ENCODE measurements at places on chromosomes 12 and 14.

DNA sequence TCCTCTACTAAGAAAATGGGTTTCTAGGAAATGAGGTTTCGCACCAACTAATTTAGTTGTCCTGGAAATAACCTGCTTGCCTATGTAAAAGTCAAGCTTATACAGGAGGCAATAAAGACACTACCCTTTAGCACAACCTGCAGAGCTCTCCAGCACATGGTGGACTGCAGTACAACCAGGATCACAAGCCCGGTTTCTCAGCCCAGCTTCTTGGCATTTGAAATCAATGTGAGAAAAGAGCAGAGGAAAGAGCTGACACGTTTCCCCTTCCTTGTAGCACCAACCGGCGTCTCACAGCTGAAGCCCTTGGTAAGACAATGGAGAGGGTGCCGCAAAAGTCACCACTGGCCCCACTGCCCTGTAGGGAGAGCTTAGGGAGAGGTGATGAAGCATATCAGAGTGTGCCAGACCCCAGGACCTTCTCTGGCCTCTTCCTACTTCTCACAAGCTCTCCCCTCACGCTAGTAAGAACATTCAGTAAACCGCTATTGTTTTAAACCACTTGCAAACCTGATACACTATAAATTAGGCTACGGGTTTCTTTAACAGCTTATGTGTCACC is 8.6 kb downstream of the SPTLC2 start:
- no peak for DNase-seq

GRCh38 chr14:77580964-77581505 is 35.4 kb downstream of the SPTLC2 start:
- no peak for DNase-seq

DNA sequence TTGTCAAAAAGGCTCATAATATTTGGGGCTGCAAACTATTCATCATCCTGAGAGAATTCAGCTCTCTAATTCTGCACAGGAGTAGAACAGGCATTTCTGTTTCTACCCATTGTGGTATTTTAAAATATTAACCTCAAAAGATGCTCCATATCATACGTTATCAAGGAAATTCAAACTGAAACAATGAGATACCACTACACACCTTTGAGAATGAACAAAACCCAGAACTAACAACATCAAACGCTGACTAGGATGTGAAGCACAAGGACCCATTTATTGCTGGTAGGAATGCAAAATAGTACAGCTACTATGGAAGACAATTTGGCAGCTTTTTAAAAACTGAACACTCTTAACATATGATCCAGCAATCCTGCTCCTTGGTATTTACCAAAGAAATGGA is 171.8 kb downstream of the DUSP6 start:
- no peak for DNase-seq

- no peak for DNase-seq
Observed at GRCh38 chr12:71710276-71711125, 24.6 kb downstream of the TMEM19 start.

GRCh38 chr12:64083285-64084210 is 138.5 kb downstream of the KICS2 start:
- DNase-seq = no peak

GRCh38 chr14:51203881-51204280 is 36.2 kb upstream of the TMX1 start:
- no peak for DNase-seq

- DNase-seq = no peak
Observed at GRCh38 chr12:123049398-123050240, 69.1 kb downstream of the ARL6IP4 start.

GRCh38 chr12:65741656-65742017 is 82.6 kb upstream of the HMGA2 start:
- DNase-seq = no peak

GRCh38 chr12:69821456-69822159 is 3.4 kb upstream of the MYRFL start:
- DNase-seq = no peak

GRCh38 chr12:116777245-116777644 is 39.1 kb downstream of the RNFT2 start:
- no peak for DNase-seq

GRCh38 chr14:96224480-96225096 is 19.9 kb downstream of the BDKRB2 start:
- DNase-seq = no peak

DNA sequence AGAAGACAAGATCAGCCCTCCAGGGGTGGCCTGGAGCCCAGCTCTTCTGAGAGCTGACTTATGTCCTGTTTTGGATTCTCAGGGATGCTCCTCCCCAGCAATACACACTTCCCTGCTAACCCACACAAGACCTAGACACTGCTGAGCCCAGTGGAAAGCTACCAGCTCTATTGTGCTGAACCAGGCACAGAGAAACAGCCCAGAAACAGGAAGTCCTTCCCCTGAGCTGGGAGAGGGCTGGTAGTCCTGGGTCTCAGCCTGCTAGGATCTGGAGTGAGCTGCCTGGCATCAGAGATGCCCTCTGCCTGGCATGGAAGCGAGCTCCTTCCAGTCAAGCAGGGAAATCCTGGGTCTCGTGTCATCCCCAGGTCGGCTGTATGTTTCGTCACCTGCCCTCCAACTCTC is 1.2 kb upstream of the LAG3 start:
- DNase-seq = no peak

DNA sequence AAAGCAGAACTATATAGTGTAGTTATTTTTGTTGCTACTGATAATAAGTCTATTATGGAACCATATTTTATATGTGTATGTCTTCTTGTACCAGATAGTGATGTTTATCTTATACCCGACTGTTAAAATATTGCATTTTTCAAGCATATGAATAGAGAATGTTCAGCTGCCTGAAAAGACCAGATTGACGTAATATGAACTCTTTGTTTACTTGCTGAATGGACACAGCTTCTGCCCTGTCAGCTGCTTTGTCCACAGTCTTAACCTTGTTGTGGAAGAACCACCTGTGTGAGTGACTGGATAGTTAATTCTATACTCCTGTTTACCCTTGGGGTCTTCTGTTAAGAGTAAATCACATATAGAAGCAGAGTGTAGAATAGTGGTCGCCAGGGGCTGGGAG is 109.3 kb downstream of the LGR5 start:
- no peak for DNase-seq

GRCh38 chr12:25266497-25266896 is 15.8 kb upstream of the KRAS start:
- no peak for DNase-seq

GRCh38 chr12:65993173-65993572 is 137.4 kb downstream of the LLPH start:
- no peak for DNase-seq

DNA sequence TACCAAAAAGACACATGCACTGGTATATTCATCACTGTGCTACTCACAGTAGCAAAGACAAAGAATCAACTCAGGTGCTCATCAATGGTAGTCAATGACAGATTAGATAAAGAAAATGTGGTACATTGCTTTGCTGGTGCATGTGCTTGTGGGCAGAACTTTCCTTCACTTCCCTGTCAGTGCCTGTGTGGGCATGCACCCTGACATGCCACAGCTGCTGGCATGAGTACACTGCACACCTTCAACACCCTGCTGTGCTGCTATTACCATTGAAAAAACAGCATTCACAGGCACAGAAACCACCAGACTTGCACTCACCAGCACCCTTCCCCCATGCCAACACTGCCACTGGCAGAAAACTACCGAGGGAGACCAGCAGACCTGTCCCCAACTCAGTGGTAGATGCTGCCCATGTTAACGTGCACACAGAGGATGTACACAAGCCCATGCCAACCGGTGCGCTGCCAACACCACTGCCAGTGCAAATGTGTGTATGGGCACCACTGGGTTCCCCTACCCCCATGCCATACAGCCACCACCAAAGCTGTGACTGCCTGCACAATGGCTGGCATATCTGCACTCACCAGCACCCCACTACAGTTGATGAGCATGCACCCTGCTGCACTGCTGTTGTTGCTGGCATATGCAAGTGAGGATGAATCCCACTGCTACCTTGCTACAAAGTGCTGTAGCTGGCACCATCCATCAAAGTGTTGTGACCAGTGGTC is 57.4 kb downstream of the APOBEC1 start:
- no peak for DNase-seq

GRCh38 chr14:76846331-76847047 is 20.3 kb downstream of the LRRC74A start:
- no peak for DNase-seq

GRCh38 chr14:20712904-20713303 is 24.3 kb downstream of the ANG start:
- no peak for DNase-seq

GRCh38 chr14:88129306-88130056 is 124.5 kb downstream of the GPR65 start:
- peak; percentile 6 for DNase-seq

GRCh38 chr12:126076515-126076914 is 1011.3 kb downstream of the AACS start:
- no peak for DNase-seq

DNA sequence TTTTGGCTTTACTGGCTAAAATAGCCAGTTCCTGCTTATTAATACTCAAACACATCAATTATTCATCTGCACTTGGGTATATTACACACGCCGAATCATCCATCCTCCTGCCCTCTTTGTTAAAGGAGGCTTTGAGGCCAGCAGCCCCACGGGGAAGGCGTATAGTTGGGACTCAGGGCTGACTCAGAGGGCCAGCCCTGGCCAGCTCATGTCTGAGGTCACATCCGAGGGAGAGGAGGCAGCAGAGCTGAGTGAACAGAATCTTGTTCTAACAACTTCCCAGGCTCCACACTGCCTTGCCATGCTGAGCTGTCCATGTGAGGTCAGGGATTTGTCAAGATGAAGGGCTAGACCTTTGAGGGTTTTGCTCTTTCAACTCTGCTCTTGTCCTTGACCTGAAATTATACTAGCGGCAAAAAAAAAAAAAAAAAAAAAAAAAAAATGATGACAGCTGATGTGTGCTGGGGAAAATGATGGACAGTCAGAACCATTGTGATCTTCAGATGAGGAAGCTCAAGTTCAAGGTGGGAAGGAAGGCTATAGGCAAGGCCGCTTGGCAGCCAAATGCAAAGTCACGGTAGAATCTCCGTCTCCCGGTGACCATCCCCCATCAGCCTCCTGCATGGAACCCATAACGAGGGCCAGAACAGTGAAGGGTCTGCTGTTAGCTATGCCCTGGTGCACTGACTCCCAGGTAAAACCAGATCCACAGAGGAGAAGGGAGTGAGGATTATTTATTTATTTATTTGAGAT is 12.5 kb upstream of the MARK3 start:
- peak; percentile 18 for DNase-seq

GRCh38 chr14:95835121-95835730 is 41.4 kb upstream of the TUNAR start:
- DNase-seq = no peak

GRCh38 chr14:93185349-93185720 is 218 bp downstream of the LYSET start:
- no peak for DNase-seq

- DNase-seq = no peak
Observed at GRCh38 chr12:19945559-19946435, 422.5 kb upstream of the PDE3A start.

GRCh38 chr14:55381040-55381439 is 30.6 kb downstream of the ATG14 start:
- no peak for DNase-seq

DNA sequence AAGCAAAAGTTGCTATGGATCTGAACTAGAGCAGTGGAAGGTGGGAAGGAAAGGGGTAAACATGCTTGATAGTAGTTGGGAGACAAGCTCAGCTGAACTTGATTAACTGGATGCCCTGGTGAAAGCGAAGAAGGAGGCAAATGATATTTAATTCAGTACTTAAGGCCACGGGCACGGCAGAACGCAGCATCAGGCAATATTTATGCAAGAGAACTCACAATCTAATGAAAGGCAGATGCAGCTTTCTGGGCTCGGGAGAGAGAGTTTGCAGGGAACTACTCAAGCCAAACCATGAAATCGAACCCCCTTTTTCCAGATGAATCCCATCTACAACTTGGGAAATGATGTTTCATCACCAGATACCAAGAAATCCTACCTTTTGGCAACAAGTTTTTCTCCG is 3.5 kb upstream of the CNIH1 start:
- no peak for DNase-seq

DNA sequence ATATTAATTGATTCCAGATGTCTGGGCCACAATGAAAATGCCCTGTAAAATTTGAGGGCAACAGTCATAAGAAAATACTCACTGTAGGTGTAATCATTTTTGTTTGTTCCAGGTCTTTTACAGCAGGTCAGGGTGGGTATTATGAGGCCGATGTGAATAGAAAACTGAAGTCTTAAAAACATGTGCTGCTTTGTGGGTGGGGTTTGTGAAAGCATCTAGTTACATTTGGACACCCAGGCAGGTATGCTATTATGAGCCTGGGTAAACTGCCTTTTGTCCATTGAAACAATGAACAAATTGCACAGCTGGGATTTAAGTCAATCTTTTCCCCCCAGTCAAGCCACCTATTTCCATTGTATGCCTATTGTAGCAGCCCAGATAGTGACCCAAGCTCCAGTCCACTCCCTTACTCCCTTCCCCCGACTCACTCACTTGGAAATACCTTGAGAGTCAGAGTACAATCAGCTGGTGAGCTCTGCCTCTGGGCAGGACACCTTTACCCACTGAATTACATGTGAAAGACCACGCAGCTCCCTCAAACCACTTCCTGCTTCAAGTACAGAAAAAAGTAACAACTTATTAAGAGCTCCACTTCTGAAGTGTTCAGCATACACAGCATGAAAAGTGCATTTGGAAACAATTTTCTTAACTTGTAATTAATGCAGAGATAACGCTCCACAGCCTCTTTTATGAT is 1.8 kb downstream of the IGF1 start:
- no peak for DNase-seq

GRCh38 chr12:2194060-2194459 is 141.3 kb downstream of the CACNA1C start:
- DNase-seq = no peak

DNA sequence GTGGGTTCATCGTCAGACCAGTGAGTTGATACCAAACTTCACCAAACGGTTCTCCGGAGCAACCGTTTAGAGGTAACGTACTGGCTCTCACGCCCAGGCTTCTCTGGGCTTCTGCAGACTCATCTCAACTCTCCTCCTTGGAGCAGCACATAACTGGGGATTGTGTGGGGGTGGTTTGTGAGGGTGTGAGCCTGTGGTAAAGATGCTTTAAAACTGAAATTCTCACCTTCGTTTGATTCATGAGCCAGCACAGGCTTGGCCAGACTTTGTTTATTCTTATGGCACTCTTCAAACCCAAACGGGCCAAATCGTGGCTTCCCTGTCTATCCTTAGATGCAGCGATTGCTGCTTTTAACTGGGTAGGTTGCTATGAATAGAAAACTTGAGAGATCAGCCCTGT is 121.3 kb downstream of the SAMD4A start:
- no peak for DNase-seq

DNA sequence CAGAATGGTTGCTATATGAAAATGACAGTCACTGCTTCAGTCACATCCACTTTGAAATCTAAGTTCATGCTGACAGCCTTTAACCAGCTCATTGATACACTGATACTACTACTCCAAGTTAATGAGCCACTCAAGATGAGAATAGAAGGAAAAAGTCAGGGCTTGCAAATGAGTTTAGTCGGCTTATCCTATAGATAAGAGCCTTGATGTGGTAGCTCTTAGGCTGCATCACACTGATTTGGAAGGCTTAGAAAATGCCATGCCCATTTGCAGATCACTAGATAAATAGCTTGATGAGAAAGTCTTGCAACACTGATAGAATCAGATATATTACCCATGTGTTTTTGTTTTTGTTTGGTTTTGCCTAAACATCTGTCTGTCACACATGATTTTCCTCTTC is 251.4 kb upstream of the ATXN7L3B start:
- DNase-seq = no peak

- DNase-seq = peak; percentile 70
Observed at GRCh38 chr14:61860294-61860918, 98.2 kb downstream of the SNAPC1 start.

GRCh38 chr12:96234591-96235483 is 40.7 kb downstream of the ELK3 start:
- DNase-seq = no peak

- DNase-seq = no peak
Observed at GRCh38 chr12:124938587-124938986, 24.1 kb upstream of the UBC start.
